ENCODE measurements at places on chromosomes 6 and 20.

DNA sequence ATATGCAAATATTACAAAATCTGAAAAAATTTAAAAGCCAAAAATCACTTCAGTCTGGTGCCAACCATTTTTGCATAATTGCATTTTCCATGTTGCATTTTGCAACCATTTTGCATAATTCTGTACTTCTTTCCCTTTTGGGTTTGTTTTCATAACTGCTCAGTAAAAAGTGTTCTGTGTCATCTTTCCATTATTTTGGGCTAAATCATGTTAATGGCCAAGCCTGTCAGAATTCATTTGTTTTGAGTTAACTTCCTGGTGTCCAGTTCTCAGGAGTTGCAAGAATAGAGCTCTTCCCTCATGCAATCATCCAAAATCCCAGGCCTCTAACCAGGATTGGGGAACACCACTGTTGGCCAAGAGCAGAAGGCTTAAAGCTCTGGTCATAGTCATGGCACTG is 133.6 kb downstream of the MTHFD1L start:
- peak; percentile 94 for DNase-seq

DNA sequence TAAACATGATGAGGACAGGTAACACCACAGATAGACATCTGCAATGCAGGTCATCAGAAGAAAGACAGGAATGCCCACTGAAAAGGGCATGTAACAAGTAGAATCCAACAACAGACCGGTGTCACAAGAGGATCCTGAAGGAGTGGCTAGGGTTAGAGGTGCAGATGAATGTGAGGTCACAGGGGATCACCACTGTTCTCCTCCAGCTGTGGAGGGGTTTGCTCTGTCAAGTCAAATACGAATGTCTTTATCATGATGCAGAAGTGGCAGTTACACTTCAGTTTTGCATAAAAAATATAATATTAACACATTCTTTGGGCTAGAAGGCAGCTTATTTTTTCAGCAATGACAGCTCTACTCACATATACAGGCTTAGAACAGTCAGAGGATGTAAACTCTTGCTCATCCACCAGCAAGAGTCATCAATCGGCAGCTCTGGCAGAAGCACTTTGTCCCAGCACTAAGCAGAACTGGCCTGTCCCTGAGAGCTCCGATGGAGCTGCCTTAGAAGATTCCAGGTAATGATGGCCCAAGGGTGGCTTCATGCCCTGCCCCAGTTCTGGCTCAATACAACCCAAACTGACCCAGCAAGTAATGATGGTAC is 130.4 kb upstream of the TRAF3IP2 start:
- peak; percentile 38 for DNase-seq

DNA sequence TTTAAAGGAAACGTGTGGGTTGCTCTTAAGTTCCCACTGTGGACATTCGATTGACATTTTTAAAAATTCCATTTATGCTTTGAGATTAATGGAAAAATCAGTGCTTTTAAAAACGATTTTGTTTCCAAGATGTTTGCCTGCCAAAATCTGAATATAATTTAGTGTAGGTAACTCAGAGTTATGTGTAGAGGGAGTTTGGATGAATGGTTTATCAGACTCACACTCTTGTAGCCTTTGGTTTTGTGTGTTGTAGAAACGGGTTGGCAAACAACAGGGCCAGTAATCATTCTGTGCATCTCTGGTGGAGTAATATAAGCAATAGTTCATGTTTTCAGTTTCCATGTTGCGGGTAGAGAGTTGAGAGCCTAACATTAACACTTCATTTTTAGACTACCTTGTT is 140.6 kb downstream of the RPS12 start:
- no peak for DNase-seq

- DNase-seq = peak; percentile 18
Measured at GRCh38 chr6:78538002-78538401, 329.3 kb upstream of the IRAK1BP1 start.

DNA sequence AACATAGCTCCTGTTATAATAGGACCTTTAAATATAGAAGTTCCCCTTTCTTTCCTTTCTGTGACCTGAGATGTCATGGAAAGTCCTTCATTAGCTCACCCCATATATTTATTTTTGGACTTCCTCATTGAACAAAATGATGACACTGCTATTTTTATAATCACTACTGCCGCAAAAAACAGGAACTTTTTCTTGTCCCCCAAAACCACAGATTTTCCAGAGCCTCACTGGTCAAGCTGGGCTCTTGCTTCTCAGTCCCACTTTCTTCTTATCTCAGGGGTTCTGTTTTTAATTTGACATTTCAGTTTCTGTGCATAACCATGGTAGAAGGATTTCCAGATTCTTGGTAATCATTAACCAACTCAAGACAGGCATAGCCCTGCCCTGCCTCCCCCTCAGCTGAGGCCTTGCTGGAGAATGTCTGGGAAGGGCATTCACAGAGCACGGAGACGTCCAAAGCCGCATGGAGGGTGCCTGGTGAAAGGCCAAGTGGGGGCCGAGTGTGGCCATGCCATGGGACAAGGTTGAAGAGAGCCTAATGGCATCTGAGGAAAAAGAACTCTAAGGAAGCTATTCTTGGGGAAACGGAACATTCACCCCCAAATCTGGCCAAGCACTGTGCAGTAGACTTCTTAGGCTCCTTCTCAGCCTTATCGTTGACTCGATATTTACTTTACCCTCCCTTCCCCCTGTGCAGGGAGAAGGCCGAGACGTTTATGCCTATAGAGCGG is 73.7 kb downstream of the EDN1 start:
- DNase-seq = no peak

DNA sequence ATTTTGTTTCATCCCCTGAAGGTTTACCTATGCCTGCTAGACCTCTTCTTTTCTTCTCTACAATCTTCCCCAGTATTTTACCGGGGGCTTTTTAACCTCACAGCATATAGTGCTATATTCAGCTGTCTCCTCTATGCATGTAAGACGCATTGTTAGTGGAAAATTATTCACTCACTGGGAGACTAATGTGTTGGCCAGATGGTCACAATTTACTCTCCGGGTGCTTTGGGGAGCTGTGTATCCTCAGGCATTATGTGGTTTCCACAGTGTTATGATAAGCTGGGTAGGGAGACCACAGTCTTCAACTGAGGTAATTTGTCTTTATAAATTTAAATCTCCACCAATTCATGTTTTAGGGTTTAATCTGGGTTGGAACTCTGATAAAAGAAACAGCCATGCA is 553.8 kb upstream of the PTCHD4 start:
- DNase-seq = peak; percentile 53

GRCh38 chr6:126812651-126813050 is 305.8 kb upstream of the RSPO3 start:
- DNase-seq = peak; percentile 26

DNA sequence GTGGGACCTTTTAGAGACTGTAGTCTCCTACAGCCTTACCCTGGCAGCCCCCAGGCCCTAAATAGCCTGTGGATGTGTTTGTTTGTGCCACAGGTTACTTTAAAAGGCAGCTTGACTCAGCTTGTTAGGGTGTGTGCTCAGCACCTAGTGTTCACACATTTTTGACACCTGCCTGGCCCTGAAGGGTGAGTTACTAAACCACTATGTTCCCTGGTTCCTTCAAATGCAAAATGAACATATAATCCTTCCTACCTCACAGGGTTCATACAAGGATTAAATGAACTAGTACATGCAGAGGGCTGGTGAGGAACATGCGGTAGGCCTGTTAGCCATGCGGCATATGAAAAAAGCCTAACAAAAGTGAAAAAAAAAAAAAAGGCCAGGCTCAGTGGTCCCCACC is 14.9 kb upstream of the TFAP2C start:
- no peak for DNase-seq

DNA sequence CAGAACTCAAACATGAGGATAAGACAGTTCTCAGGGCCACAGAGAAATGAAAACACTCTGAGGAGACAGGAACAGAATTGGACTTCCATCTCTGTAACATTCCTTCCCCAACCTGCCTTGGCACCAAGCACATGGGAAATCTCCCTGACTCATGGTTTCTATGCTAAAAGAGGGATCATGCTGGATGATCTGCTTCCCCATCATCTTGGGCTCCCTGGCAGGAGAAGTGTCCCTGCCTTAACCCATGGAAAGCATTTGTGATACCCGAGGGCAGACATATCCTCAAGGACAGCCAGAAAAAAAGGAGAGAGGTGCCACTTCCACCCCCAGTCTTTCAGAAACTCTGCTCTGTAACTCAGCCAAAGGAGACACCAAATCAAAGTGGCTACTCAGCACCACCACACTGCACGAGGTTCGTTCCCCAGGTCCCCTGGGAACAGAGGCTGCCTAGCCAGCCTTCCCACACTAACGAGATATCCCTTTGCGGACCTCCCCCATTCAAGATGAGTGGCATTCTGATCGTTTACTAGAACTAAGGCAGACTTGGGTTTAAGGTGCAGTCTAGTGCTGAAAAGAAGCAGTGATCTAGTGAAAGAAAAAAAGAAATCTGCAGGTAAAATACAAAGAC is 34.8 kb downstream of the BLOC1S5 start:
- DNase-seq = peak; percentile 52

- no peak for DNase-seq
Measured at GRCh38 chr6:168313431-168314011, 6.1 kb downstream of the DACT2 start.

DNA sequence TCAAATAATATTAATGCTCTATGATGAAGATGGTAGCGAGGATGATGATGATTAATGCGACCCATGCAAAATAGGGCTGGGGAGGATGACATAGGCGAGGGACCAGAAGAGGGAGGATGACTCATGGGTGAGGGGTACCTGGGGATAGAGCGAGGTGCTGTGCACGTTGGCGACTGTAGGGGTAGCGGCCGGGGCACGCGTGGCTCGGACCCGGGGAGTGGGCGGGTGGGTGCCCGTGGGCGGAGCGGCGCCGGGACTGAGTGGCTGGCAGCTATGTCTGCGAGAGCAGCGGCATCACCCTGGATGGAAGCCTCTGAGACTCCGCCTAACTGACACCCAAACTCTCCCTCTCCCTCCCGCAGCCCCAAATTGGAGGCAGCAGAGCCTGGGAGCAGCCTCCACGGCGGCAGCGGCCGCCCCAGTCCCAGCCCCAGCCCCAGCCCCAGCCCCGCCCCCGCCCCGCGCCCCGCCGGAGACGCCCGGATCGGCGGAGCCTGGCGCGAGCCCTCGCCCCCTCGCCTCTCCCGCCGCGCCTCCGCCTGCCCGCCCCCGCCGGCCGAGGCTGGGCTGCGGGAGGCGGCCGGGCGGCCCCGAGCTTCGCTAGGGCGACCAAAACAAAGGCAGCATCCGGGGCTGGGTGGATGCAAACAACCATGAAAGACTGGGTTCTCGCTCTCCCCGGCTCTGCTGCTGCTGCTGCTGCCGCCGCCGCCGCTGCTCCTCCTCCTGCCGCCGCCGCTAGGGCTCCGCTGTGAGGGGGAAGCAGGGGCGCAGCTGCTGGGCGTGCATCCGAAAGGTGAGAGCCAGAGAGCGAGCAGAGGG is at the start of gene RIMS1:
Gene RIMS1, plus strand, starts transcription at position 367 of the 822 bp plus-strand sequence. CDS start 474 bp downstream, outside the sequence.
- DNase-seq = no peak

GRCh38 chr6:170049641-170050561 is 241.0 kb downstream of the DLL1 start:
- DNase-seq = peak; percentile 84

DNA sequence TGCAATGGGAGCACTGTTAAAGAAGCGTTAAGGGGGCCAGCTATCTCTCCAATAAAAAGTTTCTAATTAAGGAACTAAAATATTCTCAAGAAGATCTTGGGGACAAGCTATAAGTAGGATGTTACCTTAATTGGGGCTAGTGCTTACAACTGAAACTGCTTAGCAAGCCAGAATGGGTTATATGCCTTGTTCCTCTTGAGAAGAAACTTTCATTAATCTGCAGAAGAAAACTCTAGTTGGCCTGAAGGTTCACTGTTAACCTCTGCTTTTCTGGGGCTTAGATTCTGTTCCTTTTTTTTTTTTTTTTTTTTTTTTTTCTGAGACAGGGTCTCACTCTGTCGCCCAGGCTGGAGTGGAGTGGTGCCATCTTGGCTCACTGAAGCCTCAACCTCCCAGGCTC is 82.2 kb downstream of the BACH2 start:
- DNase-seq = no peak

DNA sequence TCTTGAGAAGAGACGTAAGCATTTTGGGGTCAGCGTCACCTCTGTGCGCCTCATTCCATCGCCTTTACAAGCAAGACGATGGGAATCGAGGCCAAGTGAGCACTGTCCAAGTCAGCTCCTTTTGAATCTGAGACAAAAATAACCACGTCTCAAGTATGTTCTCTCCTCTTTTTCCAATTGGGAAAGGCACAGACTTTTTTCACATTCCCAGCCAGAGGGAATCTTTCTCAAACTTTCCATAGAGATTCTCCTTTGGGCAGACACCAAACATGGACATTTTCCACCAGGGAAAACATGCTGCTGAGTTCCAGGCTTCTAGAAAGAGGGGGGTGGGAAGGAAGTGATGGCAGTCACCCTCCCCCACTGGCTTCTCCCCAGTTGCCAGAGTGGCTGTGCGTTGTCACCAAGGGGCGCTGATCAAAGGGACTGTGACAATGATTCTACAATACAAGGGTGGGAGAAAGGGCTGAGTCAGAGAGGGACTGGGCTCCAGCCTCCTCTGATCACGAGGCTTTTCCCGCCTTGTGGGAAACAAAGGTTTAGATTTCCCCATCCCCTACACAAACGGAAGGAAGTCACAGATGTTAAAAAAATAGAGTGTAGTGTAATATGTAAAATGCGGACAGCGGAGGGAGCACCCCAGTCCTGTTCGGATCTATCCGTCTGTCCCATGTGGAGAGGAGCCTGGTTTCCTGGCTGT is 281.9 kb upstream of the RNF24 start:
- peak; percentile 61 for DNase-seq

DNA sequence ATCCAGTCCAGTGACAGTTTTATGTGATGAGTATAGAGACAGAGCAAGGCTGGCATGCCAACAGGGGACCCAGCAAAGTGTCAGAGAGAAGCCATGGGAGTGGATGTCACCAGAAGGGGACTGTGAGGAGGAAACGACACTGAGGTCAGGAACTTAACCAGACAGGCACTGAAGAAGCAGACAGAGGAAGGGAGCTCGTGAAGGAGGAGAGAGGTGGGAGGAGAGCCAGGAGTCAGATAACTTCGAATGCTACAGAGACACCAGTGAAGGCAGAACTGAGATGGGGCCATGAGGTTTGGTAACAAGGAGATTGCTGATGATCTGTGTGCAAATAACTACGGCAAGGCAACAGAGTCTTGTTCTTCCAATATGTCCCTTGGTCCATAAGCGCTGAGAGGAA is 211.1 kb upstream of the FOXA2 start:
- DNase-seq = peak; percentile 15

GRCh38 chr6:118288355-118289124 is 259.6 kb upstream of the PLN start:
- peak; percentile 54 for DNase-seq

DNA sequence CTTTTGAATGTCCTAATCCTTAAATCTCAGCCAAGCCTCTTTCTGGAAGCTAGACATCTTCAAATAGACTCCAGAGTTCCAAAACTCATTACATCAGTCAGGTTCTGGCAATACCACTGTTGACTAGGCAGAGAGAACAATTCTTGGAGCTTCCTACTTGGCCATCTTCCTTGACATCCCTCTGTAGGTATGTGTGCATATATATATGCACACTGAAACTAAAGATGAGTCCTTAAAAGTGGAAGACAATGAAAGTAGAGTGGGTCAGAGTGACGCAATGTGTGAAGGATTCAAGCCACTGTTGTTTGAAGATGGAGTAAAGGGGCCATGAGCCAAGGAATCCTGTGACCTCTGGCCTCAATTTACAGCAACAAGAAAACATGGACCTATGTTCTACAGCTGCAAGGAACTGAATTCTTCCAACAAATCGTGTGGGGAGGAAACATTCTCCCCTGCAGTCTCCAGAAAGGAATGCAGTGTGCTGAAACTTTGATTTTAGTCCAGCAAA is 18.7 kb upstream of the DUSP22 start:
- peak; percentile 69 for DNase-seq
